ENCODE measurements at places on chromosomes 5 and 9.

GRCh38 chr5:77774981-77775789, 954 bp downstream of the TBCA start:
- no peak for DNase-seq

DNA sequence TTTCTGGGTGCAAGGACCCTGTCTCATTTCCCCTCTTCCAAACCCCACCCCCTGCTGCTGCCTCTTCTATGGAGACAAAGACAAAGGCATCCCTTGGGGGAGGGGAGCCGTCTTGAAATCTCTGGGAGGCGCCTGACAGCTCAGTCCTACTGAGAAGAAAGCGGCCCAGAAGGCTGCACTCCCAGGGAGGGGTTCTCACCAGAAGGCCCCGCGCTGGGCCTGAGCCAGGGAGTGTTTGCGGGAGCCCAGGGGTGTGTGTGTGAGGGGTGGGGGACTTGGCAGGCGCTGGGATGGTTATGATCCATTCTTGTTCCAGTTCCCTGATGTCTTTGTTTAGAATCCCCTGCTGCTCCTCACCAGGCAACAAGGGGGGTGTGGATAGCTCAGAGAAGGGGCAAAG, 45.7 kb upstream of the ALDH1B1 start:
- DNase-seq: no peak

DNA sequence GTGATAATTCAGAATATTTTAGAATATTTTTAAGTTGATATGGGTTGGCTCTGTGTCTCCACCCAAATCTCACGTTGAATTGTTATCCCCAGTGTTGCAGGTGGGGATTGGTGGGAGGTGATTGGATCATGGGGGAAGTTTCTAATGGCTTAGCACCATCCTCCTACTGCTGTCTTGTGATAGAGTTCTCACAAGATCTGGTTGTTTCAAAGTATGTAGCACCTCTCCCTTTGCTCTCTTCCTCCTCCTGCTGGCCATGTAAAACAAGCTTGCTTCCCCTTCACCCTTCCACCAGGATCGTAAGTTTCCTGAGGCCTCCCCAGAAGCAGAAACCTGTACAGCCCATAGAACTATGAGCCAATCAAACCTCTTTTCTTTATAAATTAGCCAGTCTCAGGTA, 214.6 kb upstream of the C9orf72 start:
- DNase-seq: no peak

DNA sequence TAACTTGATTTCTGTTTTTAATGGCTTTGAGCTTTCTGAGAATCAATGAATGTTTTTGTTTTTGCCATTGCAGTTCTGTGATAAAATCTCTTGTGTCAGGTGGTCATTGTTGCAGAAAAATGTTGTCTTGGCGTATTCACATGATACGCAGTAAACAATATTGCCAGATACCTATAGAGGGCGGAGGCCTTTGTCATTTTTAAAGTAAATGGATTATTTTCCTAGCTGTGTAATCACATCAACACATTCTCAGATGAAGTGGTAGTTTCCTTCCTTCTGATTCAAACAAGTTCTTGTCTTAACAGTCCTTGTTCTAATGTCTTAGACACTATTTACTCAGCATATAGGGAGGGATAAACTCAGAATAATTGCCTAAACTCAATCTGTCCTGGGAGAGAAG, 109.9 kb upstream of the DAB2 start:
- no peak for DNase-seq

DNA sequence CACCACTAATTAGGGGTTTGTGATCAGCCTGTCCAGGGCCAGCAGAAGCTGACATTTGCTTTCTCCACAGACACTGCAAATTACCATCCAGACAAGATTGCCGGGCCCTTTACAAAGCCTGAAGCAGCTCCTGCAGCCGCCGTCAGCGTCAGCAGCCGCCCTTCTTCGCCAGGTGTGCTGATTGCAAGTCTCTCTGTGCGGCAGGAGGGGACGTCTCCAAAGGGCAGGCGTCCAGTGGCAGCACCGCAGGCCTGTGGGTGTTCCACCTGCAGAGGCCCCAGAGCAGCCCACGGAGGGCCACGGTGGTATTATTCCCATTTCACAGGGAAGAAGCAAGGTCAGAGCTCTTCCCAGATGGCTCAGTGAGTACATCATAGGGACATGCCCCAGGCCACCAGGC, 108.0 kb upstream of the PPP1R26 start:
- DNase-seq: no peak

DNA sequence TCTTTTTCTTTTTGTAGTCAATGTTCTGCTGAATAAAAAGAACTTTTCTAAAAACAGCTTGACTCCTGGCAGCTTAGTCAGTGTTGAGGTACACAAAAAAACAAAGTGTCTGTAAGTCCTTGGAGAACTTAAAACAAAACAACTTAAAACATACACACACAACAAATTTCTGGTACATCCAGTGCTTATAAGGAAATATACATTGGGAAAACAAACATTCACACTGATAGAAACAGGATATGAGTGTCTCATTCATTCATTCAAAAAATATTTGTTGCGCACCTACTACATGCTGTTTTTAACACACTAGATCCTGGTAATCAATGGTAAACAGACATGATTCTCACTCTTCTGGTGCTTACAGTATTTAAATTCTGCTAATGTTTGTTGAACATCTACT, 27.4 kb upstream of the MEGF9 start:
- DNase-seq: no peak

DNA sequence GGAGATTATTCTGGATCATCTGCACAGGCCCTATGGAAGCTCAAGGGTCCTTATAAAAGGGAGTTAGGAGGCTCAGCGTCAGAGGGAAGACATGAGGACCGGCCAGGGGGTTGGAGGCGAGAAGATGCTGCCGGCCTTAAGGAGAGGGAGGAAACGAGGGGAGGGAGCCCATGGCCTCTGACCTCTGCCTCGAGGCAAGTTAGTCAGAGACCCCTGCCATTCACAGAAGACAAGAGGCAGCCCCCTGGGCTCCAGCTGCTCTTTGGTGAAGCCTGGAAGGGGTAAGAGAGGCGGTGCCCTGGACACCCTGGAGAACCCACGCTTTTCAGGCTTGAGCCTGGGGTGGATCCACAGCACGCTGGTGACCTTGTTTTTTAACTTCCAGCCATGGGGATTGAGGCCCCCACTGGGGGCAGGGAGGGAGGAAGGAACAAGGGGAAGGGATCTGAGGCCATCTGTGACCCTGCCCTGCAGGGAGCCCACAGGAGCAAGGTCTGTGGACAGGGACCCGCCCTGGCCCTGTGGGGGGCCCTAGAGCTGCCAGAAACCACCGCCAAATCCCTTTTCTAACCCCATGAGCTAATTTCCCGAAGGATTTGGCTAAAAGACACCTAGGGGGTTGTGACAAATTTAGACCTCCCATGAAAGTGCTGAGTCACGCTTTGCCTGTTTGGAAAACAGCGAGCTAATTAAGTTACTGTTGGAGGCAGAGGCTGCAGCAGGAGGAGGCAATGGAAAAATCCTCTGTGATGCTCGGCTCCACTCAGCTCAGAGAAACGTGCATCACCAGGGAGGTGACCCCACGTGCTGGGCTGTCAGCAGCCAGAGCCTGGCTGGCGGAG, 49.7 kb downstream of the OLFM1 start:
- DNase-seq: no peak

GRCh38 chr5:140481758-140482157, 65.7 kb upstream of the EIF4EBP3 start:
- no peak for DNase-seq

GRCh38 chr5:102600964-102601363, 102.2 kb upstream of the SLCO6A1 start:
- no peak for DNase-seq

DNA sequence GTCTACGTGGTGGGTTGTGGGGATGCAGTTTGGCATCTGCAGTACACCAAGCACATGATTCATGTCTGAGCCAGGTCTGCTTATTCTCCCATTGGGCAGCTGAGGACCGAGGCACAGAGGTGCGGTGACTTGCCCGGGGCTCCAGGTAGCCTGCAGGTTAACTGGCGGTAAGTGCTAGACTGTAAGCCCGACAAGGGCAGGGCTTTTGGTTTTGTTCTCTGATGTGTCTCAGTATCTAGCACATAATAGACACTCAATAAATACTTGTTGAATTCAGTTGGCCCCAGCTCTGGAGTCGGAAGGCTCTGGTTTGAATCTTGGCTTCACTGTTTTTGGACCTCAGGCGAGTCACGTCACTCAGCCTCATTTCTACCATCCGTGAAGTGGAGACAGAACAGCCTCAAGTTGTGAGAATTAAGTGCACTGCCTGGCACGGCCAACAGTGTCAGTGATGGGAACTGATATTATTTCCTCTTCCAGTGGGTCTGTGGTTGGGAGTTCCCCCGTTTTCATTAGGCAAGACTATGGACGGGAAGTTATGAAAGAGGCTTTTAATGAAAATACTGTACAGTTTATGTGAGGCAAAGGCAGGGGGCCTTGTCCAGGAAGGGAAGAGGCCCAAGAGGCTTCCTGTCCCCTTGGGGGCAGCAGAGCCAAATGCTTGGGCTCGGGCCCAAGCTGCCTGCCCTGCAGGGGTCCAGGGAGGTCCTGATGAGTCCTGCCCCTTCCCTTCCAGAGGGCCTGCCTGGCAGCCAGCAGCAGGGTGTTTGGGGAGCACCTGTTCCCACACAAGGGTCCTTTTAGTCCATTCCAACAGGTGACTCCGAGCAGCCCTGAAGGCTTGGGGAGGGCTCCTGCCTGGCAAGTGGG, 3.3 kb downstream of the PRELID1 start:
- DNase-seq: no peak

GRCh38 chr5:5772202-5772601, 349.7 kb downstream of the ICE1 start:
- DNase-seq: no peak

GRCh38 chr5:60487476-60487875, 212.5 kb downstream of the DEPDC1B start:
- DNase-seq: peak; percentile 24

DNA sequence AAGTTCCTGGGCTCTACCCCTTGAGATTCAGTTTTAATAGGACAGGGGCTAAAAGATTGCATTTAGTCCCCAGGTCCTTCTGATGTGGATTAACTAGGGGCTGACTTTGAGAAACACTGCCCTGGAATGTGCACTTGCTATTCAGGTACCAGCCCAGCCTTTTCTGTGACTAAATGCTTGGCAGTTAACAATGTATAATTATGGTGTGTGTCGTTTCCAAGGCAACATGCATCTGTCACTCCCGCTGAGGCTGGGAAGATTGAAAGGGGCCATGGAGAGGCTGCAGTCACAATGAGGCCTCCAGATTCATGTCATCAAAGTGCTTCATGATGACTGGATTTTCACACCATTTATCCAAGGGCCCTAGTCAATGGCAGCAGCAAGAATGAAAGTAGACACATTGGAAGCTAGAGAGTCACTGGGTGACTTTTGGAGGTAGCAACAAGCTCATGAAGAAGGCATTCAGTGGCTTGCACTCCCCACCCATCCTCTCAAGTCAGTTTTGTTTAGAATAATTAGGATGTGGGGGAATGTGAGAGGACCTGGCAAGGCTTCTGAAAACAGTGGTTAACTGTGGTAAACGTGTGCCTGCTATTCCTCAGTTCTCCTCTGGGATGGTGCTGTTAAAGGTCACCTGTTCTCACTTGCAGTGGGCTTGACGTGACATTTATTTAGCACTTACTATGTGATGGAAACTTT, 28.3 kb downstream of the RAI14 start:
- no peak for DNase-seq

DNA sequence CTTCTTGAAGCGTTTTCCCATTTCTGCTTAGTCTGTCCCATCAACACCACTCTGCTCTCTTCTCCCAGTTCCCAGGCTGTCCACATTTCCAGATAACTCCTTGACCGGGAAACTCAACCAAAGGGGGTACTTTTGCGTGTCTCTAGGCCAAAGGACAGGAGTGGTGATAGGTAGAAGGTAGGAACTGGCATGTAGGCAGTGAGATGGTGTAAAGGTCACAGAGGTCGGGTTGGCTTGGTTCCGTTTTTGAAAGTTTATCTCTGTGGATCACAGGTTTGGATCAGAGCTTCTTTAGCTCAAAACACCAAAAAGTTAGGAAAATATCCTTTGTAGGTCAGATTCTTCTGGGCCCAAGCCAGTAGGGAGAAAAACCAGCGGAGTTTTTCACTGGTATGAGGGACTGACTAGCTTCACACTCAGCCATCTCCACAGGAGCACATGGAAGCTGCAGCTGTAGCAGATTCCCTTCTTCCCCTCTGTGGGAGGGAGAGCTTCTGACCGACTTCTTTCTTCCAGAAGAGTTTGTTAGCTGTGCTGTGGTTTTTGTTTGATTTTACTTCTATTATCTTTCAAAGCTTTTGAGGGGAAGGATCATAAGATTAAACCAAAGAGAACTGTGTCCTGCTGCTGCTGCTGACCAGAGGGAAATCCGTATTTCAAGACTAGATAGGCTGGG, 98.4 kb upstream of the DMRT1 start:
- DNase-seq: no peak

GRCh38 chr9:1046639-1047572, 3.3 kb upstream of the DMRT2 start:
- no peak for DNase-seq

- no peak for DNase-seq
Measured at GRCh38 chr5:157348049-157348400, 82.1 kb downstream of the CYFIP2 start.

DNA sequence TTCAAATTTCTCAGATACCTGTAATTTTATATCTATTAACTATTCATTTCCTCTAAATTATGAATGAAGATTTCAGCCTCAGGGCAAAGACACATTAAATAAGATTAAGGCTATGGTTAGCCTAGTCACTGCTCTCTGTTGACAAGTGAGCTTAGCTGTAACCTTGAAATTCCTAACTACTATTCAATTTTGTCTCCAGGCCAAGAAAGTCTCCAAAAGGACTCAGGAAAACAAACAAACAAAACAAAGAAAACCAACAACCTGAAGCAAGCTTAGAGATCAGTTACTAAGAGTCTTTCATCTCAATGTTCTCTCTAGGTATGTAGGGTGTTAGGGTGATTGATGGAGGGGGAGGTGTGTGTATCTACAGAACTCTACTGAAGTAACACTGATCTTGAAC, 9.6 kb upstream of the CTNNAL1 start:
- no peak for DNase-seq

DNA sequence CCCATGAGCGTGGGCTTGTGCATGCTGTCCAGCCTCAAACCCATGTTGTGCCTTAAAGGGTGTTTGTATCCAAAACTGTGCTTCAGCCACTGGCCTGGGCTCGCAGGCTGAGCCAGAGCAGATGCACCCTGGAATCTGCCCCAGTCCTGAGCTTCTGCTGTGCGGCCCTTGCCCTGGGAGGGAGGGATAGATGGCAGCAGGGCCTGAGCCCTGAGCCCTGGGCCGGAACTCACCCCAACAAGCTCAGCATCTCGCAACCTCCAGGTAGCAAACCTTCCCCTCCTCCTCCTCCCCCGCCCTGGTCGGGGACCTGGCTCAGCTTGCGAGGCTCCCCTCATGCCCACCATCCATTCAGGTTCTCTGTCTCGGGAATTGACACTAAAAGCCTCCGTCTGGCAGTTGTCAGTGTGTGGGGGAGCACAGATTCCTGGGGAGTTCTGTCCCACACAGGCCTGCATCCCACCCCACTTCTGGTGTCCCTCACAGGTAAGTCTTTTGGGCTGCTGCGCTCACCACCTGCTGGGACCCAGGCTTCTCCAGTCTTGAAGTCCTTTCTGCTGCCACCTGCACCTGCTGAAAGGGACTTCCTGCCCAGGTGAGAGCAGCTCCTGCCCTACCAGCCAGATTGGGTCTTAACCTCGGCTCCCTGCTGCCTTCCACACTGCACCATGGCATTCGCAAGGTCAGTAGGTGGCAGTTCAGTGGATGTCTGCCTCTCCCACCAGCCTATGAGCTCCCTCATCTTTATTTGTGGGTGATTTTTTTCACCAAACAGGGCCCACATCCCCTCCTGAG, 55.2 kb upstream of the OLFM1 start:
- DNase-seq: no peak

- no peak for DNase-seq
Measured at GRCh38 chr5:148842161-148842560, 15.8 kb downstream of the ADRB2 start.

Data from colonic mucosa (tissue), 4 donors.